ENCODE measurements at places on chromosomes 3 and 15.

- peak; percentile 94 for ATAC-seq
Observed at GRCh38 chr3:124845406-124845805, 41.8 kb downstream of the ITGB5 start.

DNA sequence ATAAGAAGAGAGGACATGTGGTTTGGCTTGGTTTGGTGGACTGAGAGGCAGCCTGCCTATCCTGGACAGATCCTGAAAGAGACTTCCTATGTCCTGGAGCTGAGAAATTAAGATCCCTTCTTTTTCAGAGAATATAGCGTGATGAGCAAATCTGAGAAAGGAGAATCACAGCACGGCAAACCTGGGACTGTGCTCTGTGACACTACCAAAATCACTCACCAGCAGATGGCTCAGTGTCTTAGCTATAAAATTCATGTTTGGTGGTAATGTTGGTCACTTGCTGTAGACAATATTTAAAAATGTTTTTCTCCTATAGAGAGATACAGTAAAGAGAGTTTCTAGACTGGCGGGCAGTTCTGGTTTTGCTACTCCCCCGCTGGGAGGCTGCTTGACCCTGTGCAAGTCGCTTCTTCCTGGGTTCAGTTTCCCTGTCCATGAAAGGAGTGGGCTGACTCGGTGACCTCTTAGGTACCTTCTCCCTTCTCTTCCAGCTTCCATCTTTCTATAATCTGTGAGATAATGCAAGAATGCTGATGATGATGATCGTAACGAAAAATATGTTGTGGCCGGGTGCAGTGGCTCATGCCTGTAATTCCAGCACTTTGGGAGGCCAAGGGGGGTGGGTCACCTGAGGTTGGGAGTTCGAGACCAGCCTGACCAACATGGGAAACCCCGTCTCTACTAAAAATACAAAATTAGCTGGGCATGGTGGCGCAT, 7.6 kb upstream of the HES1 start:
- peak; percentile 37 for ATAC-seq

DNA sequence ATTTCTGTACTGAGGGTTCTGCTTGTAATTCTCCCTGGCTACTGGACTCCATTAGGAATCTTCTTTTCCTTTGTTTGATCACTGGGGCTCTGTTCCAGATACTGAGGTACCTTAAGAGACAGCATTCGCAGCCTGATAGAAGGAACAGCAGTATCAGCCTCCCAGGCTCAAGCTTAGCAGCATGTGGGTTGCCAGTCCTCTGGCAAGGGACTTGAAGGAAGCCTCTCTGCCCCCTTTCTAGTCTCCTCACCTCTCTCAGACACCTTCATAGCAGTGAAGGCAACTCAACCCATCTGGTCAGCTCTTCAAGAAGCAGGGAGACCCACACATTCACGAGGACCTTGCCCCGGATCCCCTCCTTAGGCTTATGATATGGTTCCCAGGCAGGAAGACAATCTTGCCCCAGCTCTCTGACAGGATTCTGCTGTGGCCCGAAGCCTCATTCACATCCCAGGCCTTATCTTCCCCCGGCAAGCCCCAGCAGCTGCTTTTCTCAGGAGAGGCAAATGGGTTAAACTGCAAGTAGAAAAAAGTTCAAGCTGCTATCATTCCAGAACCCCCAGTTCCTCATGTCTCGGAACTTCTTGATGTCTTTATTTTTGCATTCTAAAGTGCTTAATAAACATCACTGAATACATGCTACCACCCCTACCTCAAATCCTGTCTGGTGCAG, 153.1 kb downstream of the LIPC start:
- no peak for ATAC-seq

GRCh38 chr3:141763088-141763750, at the start of gene GRK7:
TSS of gene GRK7 (plus strand) at chr3:141763408. CDS start at chr3:141778285, 14,877 bp downstream.
- ATAC-seq: no peak

All from SK-N-SH treated with all-trans-retinoic acid at 6 μM for 48 hours (cell line).